ENCODE measurements at places on chromosomes 2 and 18. TPM values are rescaled to one million over a fixed set of nuclear protein-coding genes. Genes with fewer than 3 reads are reported as not detected.

Gene GPR39
- 5.3 TPM for total RNA-seq

Gene TP53I3
- total RNA-seq: 16.2 TPM

GRCh38 chr2:143475041-143475776 is 346.0 kb downstream of the ARHGAP15 start:
- no peaks in the 10 kb centered on the region for H3K27me3 ChIP-seq
- H3K4me1 ChIP-seq: no peaks in the 10 kb centered on the region
- no peak for DNase-seq

GRCh38 chr18:54205959-54206358 is 18.5 kb downstream of the MBD2 start:
- no peak overlapping the region for H3K4me3 ChIP-seq
- H3K27ac ChIP-seq: peak overlapping the region; percentile 6
- DNase-seq: no peak
- H3K36me3 ChIP-seq: no peaks in the 10 kb centered on the region
- no peaks in the 10 kb centered on the region for H3K27me3 ChIP-seq

DNA sequence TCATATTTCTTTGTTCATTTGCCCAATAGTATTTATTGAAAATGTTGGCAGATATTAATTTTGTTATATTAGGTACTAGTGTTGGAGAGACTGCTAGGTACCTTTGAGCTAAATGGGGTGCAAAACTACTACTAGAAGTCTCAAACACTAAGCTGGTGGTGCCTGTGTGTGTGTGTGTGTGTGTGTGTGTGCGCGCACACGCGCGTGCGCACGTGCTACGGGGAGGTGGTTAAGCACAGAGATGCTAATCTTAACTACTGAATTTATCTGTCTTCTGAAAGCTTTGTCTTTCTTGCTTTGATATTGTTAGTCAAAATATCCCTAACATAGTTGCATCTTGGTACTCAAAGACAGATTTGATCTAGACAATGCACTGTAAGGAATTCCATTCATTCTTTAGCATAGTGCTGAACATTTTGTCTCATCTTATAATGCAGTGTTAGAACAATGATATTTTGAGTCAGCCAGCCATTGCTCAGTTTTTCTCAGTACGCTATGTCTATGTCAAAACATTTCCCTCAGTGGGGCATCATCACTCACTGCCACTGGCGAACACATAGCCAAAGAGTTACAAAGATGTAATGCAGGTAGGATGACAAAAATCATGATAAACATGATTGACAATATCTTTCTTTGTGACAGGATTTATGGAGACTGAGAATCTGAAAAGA is 396.0 kb upstream of the RGPD4 start:
- no peak overlapping the region for H3K27ac ChIP-seq
- H3K27me3 ChIP-seq: no peaks in the 10 kb centered on the region
- H3K36me3 ChIP-seq: no peaks in the 10 kb centered on the region
- no peak for DNase-seq

Measured in prostate gland (tissue), 2 donors.